ENCODE measurements at places on chromosomes 5 and 9.

DNA sequence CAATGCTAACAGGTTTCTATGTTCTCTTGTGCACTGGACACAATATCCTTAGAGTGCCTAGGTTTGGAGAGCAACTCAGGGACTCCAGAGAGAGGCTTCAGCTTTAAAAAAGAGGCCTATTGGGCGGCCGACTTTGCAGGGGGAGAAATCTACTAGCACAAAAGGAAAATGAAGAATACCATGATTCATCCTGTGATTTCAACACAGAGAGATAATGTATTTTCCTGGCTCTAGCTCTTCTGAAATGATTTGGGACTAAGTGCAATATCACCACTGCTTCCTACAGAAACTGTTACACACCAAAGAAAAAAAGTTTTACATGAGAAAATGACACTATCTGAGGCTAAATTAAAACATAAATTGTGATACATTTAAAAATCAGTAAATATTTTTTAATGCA lies 146.1 kb upstream of the TSLP start:
- no peak for DNase-seq

DNA sequence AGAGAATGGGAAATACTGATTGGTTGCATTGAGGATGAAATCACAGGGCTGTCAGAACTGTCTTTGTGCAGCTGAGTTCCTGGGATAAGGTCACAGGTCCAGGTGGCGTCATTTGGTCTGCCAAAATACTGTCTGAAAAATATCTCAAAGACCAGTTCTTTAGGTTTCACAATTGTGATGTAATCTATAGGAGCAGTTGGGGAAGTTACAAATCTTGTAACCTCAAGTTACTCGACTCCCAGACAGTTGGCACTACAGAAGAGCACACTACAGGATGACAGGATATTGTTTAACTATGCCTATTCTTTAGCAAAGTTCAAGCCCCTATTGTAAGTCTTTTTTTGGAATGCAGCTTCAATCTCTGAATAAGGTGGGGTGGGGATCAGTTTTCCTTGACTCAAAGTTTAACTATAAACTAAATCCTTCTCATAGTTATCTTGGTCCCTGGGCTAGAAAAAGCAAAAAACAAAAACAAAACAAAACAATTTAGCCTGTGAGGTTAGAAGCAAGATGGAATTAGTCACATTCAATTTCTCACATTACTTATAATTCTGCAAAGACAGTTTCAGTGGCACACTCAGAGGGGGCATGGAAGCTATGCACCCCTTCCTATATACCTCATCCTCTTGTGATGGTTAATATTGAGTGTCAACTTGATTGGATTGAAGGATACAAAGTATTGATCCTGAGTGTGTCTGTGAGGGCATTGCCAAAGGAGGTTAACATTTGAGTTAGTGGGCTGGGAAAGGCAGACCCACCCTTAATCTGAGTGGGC lies 276.0 kb downstream of the AUH start:
- DNase-seq: no peak

GRCh38 chr9:91586282-91586681 lies 162.7 kb upstream of the NFIL3 start:
- no peak for DNase-seq

DNA sequence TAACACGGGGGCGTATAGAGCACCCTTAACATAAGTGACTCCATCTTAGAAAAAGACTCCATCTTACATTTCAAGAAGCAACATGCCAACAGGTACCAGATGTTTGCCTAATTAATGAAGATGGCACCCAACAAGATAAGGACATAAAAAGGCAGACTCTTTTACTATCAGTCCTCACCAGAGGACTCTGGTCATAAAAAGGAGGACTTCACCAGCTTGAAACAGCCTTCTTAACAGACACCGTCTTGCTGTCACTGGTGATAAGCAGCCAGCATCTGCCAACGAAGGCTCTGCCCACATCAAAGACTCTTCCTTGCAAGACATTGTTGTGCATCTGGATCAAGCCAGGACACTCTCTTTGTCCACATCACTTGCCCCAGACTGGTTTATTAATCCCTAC lies 80.3 kb downstream of the S1PR3 start:
- DNase-seq: no peak

- no peak for DNase-seq
Measured at GRCh38 chr5:1536871-1537602, 13.3 kb upstream of the LPCAT1 start.

GRCh38 chr9:131609099-131609830 lies 63.9 kb downstream of the PRRT1B start:
- DNase-seq: peak; percentile 75

GRCh38 chr9:32010322-32010721 lies 374.1 kb upstream of the ACO1 start:
- DNase-seq: no peak

GRCh38 chr9:80028501-80028900 lies 456.7 kb downstream of the TLE4 start:
- peak; percentile 82 for DNase-seq

GRCh38 chr5:57411982-57412381 lies 70.6 kb downstream of the ACTBL2 start:
- DNase-seq: peak; percentile 38

DNA sequence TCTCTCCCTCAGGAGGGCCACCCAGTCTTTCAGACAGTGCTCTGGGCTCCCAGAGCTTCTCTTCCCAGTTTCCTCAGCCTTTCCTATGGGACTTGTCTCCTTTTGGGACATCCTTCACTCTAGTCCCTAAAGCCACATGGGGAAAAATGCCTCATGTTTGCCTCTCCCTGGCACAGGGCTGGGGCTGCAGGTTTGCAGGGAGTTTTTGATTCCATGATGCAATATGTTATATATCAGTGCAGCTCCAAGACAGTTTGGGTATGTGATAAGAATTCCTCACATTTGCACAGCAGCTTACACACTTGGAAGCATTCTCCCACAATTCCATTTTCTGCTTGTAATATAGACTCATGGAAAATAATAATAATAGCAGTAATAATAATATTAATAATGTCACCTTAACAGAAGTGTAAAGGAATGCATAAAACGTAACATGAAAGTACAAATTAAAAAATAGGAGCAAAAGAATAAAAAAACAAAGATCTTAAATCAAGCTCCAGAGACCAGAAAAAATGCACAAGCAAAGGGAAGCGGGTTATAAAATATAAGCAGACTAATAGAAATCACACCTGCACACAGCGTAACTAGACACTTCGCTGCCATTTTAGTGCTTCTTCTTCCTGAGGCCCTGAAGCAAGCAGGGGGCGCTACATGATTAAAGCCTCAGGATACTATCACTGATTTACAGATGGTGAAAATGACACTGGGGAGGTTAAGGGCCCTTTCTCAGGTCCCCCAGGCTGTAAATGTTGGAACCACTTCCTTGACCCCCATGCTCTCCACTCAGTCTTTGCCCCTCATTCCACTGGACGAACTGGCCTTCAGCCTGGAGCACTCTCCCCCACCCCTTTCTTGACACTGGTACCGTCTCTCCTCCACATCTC lies 70.0 kb upstream of the IL17B start:
- DNase-seq: no peak

GRCh38 chr9:114900942-114901802 lies 29.2 kb downstream of the TNFSF8 start:
- DNase-seq: no peak

DNA sequence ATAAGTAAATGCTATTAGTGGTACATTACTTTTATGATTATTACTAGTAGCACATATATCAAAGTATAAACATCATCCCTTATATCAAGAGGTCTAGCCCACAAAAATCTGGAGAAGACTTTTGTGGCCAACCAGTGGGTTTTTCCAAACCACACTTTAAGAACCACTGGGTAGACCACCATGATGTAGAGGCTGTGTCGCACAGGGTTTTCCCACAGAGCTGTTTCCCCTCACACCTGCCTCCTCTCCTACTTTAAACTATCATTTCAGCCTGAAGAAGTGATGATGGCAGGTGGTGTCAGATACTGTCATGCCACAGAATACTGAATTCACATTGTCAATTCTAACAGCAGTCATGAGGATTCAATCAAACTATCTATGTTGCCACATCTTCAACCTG lies 109.2 kb downstream of the FBXW11 start:
- DNase-seq: no peak

DNA sequence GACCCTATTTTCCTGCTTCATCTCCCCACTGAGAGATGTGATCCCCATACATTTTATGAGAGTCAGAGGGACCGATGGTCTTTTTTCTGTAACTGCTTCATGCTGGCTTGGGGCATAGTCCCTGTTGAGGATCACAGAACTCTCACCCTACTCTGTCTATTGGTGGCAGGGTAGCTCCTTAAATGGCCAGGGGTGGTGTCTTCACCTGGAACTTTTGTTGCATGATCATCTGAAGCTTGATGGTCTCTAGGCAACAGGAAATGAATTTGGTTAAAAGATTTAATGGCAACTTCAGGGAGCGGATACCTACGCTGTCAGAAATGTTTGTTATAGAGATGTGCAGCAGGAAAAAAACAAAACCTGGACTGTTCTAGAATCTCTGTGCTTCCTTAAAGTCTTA lies 87.0 kb upstream of the GLIS3 start:
- no peak for DNase-seq

DNA sequence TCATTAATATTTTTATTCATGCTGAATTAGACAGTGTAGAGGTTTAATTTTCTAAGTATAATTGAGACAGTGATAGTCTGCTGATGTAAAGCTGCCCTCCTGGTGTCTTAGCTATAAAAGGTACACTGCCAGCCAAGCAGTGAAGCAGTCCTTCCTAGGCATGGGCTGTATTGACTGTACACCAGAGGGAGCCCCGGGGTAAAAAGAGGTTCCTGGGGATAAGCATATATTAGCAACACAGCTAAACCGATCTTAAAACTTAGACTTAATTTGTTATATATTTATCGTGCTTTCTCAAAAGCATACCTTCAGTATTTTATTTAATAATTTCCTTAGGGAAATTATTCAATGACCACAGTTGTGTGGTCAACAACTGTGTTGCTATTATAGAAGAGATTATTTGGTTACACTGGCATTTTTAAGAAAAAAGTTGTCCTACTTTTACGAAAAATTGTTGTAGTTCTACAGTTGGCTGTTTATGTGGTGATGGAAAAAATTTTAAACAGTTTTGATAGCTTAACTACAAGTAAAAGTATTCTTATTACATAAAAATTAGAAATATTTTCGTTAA lies 68.8 kb downstream of the ELL2 start:
- peak; percentile 36 for DNase-seq

- DNase-seq: no peak
Measured at GRCh38 chr9:19140259-19140658, 13.0 kb upstream of the PLIN2 start.

DNA sequence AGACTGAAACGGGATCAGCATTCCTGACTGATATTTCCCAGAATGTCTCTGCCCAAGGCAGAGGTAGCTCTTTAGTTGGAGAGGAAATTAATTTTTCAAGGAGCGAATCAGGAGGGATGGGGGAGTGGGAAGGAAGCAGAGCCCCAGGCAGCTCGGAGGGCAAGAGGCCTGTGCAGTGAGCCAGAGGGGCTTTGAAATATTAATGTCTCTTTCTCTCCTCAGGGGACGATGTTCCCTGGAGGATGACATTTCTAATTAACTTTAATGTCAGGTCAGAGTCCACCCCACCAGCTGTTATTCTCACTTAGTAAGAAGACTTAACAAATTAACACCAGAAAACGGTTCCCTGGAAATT lies 45.6 kb downstream of the SLC6A7 start:
- no peak for DNase-seq

DNA sequence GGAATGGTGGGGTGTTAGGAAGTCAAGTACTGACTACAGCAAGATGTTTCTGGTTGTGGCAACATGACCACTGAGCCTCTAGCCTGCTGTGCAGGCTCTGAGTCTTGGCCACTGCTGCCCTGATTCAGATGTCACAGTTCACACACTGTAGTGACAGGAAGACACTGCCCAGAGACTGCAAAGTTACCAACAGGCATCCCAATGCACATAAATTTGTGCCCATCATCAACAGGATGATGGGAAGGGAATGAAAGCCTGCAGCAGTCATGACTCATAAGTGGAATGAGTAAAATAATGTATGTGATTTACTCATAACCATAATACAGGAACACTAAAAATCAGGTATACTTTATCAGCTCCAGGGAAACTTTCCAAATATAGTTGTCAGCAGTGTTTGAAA lies 251.6 kb upstream of the HAPLN1 start:
- no peak for DNase-seq

DNA sequence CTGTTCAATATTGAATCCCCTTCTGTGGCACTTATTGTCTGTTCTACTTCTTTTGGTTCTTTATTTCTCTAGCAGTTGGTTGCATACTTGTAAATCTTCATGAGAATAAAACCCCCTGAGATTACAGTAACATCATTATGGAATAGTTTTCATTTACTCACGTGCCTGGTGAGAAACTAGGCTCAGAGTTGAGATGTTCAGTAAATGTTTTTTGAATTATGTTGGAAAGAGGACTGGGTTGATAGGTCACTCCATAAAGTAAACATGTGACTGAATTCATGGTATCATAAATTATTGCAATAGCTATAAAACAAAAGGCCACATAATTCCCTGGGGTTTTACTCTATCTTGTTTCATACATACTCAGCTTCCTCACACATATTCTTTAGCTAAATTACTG lies 174.2 kb upstream of the C9orf72 start:
- DNase-seq: no peak

DNA sequence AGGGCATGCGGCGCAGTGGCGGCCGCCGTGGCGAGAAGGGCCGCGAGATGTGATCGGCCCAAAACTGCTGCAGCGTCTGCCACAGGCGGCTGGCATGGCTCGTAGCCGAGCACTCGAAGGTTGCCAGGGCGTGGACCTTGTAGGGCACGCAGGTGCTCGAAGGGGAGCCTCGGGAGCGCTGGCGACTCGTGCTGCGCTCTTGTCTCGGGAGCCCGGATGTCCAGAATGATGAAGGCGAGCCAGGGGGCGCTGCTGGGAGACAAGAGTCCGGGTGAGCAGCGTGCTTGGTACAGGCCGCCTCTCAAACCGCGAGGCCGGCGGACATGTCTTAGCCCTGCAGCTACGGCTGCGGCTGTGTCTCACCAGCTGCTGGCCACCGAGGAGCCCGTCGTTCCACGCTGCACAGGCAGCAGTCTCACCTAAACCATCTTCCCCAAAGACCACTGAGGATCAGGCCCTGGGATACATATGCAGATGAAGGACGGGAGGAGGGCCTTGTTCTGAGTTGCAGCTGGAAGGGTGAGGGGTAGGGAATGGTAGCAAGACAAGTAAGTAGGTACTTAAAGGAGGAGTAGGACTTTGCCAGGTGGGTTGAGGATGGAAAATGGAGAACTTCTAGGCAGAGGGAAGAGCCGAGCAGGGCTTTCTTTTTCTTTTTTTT lies 1.7 kb downstream of the CBY3 start:
- DNase-seq: no peak

Measured in AG08395 (cell line).